WTC11 (cell line): ENCODE measurements at places on chromosomes 3 and 15. TPM values are rescaled to one million over a fixed set of nuclear protein-coding genes. Genes with fewer than 3 reads are reported as not detected.

Gene CHRNA5
- total RNA-seq, result 21.0 to 23.3 TPM (median 21.2 TPM) in 3 replicates

Gene ZCWPW2
- 0.22 to 0.34 TPM (median 0.27 TPM) in 3 replicates for total RNA-seq

DNA sequence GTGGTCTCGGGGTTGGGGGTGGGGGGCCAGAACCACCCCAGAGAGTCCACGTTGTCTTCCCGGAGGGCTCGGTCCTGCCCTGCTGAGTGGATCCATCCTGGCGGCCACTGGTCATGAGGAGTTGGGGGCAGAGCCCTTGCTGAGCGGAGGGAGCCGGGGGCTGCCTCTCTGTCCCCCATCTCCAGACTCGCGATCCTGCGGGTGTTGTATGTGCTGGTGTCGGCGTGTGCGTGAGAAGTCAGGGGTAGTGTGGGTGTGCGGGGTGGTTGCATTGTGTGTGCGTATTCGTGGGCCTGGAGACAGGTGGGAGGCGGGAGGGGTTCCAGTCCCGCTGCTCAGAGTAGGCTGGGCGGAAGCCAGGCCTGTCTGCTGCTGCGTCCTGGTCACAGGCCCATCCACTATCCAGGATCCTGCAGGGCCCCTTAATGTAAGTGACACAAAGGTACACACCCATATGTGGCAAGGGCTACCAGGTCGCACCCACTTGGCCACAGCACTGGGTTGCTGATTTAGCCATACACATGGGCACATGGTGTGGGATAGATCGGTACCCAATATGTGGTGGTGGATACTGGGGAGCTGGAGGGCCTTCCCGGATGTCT lies 30.7 kb downstream of the NBEAL2 start:
- no peak for DNase-seq

- no peak for DNase-seq
Observed at GRCh38 chr15:25401501-25401900, 37.3 kb downstream of the UBE3A start.

GRCh38 chr3:49675912-49676311 lies 1.8 kb downstream of the APEH start:
- no peak for DNase-seq

DNA sequence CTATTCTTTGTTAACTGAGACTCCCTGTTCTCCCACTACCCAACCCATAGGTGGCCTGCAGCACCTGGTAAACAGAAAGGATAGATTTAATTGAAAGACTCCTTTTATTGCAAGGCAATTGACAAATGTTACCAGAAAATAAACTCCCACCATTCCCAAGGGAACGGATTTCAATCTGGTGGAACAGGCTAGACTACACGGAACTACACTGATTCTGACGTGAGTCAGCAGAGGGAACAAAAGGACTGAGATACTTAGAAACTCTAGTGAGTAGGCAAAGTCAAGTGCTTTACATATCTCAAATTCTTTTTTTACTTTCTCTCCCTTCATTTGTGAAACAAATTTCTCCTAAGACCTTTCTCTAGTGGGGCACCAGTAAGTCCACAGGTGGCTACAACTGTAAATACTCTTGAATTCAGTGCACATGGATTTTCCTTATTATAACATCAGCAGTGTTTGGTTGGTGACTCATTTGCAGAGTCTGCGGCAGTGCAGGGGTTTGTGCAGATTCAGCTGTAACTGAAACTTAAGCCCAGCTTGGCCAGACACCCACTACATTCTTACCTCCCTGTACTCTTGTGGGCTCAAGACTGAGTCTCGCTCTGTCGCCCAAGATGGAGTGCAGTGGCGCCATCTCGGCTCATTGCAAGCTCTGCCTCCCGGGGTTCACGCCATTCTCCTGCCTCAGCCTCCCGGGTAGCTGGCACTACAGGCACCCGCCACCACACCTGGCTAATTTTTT lies 34.3 kb upstream of the PLSCR2 start:
- no peak for DNase-seq

GRCh38 chr3:159922861-159923312 lies 65.7 kb upstream of the IL12A start:
- no peak for DNase-seq

Gene ECE2
- 0.46 to 1.2 TPM (median 0.64 TPM) in 3 replicates for total RNA-seq

- DNase-seq, result no peak
Observed at GRCh38 chr15:39326306-39326975, 254.4 kb upstream of the THBS1 start.

DNA sequence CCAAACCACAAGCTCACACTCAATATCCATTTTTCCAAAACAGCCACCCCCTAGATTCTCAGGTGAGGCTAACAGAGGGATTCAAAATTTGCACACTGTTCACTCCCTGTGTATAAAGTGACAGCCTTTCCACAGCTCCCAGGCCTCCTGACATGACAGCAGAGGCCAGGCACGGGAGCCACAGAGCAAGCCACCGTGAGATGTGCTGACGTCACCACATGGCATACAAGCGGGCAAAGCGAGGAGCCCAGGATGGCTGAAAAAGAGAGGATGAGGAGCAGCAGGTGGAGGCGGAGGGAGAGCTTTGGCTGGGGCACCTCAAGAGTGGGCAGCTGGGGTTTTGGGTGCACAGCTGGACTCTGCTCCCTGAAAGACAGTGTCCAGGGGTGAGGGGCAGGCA lies 27.1 kb downstream of the EHD4 start:
- no peak for DNase-seq
